ENCODE measurements at places on chromosomes 2 and 18.
A peak's percentile ranks its signal among the peaks of the same experiment; 100 is the strongest.

DNA sequence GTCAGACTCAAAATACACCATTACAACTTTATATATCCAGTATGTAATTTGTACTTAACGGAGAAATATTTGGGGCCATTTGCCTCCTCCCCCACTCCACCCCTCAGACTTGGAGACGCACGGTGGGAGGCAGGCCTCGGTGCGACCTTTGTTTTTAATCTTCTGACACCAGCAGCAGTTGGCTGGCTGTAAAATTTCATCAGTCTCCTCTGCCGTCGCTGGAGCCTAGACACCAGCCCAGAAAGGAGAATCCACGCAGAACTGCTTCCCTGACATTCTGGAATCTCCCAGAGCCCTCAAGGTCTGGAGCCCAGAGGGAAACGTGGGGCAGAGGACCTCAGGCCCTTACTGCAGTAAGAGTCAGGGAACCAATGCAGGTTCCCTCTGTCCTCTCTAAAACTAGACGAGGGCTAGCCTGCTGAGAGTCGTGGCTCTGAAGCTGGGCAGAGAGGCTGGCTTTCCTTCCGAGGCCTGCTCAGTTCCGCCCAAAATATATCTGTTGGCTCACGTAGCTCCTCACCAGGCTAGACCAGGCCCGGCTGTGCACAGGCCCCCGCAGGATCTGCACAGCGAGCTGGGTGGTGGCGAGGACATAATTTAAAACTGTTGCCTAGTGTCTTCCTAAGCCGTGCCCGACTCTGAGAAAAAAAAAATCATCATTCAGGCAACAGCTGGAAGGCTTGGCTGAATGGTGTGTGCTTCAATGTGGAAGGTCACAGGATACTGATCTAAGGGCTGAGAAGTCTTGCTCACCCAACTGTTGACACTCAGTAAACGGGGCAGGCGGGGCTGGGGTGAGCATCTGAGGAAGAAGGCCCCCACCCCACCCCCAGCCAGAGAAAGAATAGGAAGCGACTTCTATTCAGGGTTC, 40.4 kb downstream of the EN1 start:
- no peak for DNase-seq

GRCh38 chr2:227460070-227460485, 11.9 kb upstream of the AGFG1 start:
- no peak for DNase-seq

DNA sequence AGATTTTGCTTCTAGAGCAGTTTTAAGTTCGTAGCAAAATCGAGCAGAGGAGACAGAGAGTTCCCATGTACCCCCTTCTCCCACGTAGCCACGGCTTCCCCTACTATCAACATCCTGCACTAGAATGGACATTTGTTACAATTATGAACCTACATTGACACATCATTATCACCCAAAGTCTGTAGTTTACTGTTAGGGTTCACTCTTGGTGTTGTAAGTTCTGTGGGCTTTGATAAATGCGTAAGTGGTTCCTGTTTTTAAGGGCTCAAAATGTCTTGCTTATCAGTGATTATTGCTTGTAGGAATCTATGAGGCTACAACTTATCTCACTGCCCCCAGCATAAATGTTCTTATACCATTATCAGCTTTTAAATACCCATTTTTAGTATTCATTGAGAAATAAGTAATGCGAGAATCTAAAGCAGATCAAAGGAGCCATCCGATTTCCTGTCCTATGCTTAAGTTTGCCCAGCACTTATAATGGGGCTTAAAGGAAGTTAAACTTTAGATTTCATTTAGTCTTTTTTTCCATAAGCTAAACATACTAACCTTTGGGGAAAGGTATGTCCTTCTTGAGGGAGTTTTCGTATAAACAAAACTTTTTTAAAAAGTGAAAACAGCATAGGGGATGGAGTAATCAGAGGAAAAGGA, 118.7 kb downstream of the HAUS1 start:
- DNase-seq: no peak

GRCh38 chr2:67142071-67142470, 255.1 kb upstream of the ETAA1 start:
- no peak for DNase-seq

- DNase-seq: no peak
Measured at GRCh38 chr2:55962915-55963314, 39.3 kb upstream of the EFEMP1 start.

DNA sequence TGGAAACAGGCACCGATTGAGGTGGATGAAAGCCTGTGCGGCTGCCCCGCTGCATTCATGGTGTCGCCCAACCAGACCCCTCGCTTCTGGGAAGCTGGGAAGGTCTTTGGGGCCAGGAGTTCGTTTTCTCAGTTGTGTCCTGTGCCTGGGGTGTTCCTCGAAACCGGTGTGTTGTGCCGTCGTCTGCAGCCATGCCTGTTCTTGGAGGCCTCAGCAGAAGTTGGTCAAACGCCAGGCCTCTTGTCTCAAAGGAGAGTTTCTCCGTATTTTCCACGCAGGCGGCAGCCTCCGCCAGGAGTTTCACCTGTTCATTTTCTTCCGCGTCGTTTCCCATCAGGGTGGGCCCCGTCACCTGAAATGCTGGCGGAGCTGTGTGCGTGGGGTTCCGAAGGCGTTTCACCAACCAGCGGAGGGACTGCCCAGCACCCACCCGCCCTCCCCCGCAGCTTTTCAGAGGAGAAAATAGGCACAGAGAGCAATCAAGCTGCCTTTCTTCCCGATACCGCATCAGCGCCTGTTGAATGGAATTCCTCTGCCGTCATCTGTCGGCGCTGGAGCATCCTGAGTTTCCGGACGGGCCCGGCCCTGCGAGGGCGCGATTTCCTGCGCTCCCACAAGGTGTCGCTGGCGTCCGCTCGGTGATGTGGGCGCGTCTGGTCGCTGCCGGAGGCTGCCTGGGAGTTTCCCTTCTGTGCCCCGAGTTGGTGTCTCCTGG, 17.0 kb upstream of the NFATC1 start:
- DNase-seq: peak; percentile 24

- no peak for DNase-seq
Measured at GRCh38 chr2:111662771-111663470, 221.1 kb downstream of the ANAPC1 start.

GRCh38 chr2:103959174-103960128, 894.5 kb upstream of the POU3F3 start:
- no peak for DNase-seq

DNA sequence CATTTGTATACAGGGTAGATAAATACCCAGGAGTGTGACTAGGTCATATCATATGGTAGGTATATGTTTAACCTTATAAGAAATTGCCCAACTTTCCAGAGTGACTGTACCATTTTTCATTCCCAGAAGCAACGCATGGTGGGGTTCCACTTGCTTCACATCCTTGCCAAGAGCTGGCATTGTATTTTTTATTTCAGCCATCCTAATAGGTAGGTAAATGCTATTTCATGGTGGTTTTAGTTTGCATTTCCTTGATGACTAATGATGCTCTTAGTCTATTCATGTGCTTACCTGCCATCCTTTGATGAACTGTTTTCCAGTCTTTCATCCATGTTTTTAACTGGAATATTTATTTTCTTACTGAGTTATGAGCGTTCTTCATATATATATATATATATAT, 51.9 kb downstream of the MAP4K3 start:
- DNase-seq: no peak

GRCh38 chr2:200257570-200257969, 48.9 kb upstream of the SPATS2L start:
- no peak for DNase-seq

- DNase-seq: no peak
Measured at GRCh38 chr2:9663008-9663879, 32.4 kb upstream of the YWHAQ start.

DNA sequence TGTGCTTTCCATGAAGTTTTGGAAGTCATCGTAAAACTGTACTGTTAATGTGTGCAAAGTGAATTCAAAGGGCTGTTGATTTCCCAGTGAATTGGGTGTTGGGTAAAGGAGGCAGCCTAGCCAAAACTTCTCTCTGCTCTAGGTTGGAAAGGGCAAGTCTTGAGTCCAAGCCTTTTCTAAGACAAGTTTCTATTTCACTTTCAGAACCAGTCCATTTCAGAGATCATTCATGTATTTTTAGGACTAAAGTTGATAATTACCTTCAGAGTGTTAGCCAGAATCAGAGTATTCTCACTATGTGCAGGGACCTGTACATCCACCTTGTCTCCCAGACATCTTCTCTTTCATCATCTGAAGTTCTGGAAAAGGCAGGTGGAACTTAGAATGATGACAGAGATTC, 636.1 kb upstream of the KLHL29 start:
- DNase-seq: no peak

DNA sequence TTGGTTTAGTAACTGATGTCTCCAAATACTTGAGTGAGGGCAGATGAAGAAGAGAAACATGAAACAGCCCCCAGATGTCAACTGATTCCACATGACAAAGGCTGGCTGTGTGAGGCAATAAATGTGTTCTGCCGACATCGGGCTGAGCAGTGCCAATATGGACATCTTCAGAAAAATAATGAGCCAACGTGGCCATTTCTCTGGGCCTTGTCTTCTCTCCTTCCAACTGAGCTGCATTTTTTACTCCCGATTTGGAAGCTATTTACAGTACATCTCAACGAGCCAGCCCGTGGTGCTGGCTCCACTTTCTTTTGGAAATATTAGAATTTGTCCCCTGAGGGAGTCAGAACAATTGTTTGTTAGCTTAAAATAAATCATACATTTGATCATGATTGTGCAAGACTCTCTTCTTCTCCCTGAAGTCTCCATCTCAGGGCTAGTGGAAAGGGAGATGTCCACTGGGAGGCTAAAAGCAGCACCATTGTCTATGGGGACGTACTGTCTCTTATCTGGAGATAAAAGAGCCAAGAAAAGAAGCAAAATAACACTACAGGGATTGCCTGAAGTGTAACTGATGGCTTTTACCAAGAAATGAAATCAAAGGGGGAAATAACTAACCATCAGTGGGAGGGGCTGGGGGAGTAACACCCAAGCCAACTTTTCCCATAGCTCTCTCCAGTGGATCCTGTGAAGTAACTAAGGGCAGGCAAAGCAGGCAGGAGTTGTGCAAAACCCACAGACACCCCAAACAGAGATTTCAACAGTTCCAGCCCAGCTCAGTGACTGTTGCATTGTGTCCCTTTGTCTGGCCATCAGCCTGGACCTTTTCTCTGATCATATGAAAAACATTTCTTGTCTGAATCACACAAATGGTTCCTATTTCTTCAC, 114.8 kb downstream of the RDH14 start:
- DNase-seq: no peak

DNA sequence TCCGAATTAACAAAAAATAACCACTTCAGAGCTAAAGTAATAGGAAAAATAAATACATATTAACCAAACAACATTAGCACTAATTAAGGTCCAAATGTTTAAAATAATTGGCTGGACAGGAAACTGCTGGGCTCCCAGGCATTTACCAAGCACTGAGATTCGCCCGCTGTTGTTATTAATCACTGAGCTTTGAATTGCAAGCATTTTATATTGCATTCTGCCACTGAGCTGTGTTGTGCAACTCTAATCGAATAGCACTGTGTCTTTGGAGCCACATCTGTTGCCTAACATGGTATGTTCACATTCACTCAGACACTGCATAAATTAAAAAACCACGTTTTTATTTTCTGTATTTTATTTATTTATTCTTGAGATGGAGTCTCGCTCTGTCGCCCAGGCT, 88.9 kb downstream of the SOWAHC start:
- no peak for DNase-seq

GRCh38 chr18:39761273-39761672, 2193.8 kb upstream of the PIK3C3 start:
- no peak for DNase-seq

DNA sequence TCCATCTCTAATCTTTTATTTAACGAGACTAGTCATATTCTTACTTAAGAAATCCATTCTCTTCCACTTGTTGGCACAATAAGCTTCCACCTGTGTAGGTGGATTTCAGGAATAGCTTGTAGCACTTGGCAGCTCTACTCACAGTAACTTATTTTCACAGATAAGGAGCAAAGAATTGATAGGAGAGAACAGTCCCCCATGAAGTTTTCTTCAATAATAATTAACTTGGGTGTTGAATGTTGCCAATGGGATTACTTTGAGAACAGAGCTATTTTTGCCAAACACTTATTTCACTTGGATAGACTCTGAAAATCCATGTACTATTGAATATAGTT, 1388.6 kb upstream of the PIK3C3 start:
- DNase-seq: no peak

DNA sequence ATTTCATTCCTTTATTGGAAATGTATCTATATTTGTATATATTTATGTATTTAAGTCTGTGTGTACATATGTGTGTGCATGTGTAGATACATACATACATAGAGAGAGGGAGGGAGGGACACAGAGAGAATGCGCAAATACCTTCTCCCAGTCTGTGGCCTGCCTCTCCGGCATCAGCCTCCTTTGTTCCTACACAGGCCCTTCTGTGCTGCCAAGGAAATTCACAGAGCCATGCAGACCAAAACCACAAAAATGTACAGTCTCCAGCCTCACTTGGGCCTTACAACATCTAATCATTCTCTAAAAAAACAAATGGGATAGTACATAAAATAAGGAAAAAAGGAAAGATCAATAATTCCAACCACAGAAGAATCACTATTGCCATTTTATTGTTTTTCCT, 8.8 kb upstream of the CRACDL start:
- no peak for DNase-seq

DNA sequence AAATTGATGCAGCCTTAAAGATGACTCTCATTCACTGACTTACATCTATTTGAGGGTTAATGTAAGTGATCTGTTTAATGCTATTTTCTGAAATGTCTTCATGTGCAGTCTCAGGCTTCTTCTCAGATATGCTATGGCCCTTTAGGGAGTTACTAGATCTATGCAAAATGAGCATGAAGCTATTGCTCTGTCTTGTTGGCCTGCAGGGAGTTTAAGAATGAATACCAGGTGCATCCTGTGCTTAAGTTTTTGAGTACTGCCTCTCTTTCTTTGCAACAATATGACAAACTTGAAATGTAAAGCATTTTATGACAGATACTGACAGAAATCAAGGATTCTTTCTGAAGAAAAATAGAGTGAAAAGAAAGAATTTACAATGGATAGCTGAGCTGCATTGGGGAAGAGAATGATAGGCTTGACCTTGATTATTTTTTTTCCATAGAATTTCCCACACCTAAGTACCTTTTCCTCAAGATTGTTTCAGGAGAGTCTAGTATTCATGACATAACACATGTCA, 1058.3 kb upstream of the TMEFF2 start:
- DNase-seq: no peak

GRCh38 chr2:218557941-218558340, 10.2 kb downstream of the USP37 start:
- no peak for DNase-seq

- no peak for DNase-seq
Measured at GRCh38 chr18:43710135-43710534, 432.8 kb upstream of the SYT4 start.
